ENCODE measurements at places on chromosomes 6 and 20.

GRCh38 chr6:117204903-117205302 is 60.5 kb upstream of the VGLL2 start:
- no peak for DNase-seq

DNA sequence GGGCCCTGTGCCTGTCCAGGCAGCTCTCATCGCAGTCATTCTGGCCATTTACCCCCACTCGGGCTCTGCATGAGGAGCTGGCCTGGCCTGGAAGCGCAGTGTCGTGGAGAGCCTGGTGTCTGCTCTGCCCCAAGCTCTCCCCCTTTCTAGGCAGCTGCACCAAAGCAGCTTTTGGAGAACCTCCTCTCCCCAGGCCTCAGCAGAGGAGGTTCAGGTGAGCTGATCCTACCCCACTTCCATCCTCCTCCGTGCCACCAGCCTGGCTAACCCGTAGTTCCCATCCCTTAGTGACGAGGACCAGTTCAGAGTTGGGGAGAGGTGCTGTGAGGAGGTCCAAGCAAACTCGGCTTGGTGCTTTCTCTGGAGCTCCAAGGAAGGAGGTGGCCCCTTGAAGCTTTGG is 30.5 kb upstream of the PHACTR3 start:
- DNase-seq, result no peak

GRCh38 chr6:79981652-79982051 is 22.8 kb upstream of the TTK start:
- no peak for DNase-seq

GRCh38 chr6:75819776-75820487 is 70.9 kb downstream of the MYO6 start:
- no peak for DNase-seq

- peak; percentile 36 for DNase-seq
Observed at GRCh38 chr20:14780508-14780907, 443.1 kb upstream of the FLRT3 start.

- no peak for DNase-seq
Observed at GRCh38 chr20:4787820-4788219, 66.1 kb downstream of the PRND start.

DNA sequence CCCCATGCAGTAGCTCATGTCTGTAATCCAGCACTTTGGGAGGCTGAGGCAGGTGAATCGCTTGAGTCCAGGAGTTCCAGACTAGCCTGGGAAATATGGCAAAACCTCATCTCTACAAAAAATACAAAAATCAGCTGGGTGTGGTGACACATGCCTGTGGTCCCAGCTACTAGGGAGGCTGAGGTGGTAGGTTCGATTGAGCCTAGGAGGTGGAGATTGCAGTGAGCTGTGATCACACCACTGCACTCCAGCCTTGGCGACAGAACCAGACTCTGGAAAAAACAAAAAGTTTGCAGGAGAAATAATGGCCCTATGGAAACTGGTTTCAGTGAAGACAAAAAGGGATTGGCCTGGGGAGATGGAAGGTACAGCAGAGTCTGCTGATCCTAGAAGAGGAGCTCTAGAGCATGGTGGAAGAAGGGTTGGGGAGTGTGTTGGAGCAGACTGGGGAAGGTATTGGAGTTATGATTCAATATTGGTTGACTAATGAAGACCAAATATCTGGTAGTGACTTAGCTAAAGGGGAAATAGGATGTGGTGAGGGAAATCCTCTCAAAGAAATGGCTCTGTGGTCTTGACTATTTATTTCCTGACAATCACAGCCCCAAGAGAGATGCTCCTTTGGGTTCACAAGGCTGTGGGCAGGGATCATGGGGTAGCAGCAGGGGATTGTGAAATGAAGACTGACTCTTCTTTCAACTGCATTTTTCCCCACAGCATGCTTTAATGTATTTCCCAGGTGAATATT is 281.9 kb downstream of the UTRN start:
- DNase-seq, result peak; percentile 63

GRCh38 chr20:63159826-63160640 is 55.9 kb downstream of the YTHDF1 start:
- DNase-seq, result no peak

DNA sequence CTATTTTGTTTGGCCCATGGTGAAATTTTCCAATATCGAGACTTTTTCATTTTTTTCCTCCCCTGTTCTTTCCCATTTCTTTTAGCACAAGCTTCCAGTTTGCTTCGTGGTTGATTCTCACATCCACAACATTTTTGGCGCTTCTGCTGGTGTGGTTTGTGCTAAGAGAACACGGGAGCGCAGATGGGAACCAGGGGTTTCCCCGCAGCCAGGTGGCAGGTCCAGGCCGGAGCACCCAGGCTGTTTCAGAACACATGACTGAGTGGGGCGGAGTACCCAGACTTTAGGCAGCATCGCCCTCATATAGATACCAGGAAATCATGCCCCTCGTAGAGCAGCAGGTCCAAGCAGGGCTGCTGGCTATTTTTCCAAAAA is 58.0 kb downstream of the SYTL3 start:
- DNase-seq, result no peak

GRCh38 chr20:35561268-35561667 is 19.4 kb downstream of the ERGIC3 start:
- peak; percentile 75 for DNase-seq

DNA sequence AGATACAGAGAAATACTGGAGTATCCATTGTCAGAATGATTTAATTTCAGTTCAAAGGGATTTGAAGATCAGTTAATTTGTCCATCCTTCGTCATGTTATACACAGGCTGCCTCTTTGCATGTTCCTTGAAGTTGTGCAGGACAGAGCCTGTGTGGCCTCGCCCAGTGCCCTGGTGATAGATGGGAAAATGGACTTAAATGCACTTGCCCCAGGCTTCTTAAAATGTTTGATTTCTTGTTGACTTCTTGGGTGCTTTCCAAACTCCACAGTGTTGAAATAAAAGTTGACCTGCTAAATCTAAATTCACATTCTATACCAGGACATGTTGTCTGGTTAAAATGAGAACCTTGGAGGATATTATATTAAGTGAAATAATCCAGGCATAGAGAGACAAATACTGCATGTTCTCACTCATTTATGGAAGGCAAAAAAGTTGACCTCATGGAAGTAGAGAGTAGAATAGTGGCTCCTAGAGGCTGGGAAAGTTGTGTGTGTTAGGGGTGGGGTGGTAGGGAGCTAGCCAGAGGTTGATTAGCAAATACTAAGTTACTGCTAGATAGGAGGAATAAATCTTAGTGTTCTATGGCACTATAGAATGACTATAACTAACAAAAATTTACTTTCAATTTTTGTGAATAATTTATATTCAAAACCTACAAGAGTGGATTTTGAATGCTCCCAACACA is 25.3 kb downstream of the MARCKS start:
- no peak for DNase-seq

DNA sequence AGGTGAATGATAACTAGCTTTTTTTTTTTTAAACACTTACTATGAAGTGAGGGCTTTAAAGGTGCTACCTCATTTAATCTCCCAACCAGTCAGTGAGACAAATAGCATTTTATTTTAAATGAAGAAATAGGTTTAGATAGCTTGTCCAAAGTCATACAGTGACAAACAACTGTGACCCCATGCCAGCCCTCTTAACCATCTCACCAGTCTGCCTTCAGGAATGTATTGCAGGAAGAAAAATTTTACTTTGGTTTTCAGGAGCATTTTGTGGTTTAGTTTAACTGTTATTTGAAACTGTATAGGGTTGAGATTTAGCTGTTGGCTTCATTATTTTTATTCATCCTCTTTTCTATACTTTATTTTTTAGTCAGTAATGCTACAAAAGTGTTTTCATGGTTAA is 18.6 kb downstream of the DSE start:
- DNase-seq, result peak; percentile 45

- no peak for DNase-seq
Observed at GRCh38 chr20:38624084-38624483, 22.5 kb downstream of the ARHGAP40 start.

GRCh38 chr6:4907602-4908001 is 96.2 kb downstream of the RPP40 start:
- DNase-seq, result no peak

GRCh38 chr6:1747531-1747930 is 137.8 kb downstream of the FOXC1 start:
- DNase-seq, result no peak

- peak; percentile 6 for DNase-seq
Observed at GRCh38 chr6:90123831-90124230, 172.8 kb downstream of the BACH2 start.

DNA sequence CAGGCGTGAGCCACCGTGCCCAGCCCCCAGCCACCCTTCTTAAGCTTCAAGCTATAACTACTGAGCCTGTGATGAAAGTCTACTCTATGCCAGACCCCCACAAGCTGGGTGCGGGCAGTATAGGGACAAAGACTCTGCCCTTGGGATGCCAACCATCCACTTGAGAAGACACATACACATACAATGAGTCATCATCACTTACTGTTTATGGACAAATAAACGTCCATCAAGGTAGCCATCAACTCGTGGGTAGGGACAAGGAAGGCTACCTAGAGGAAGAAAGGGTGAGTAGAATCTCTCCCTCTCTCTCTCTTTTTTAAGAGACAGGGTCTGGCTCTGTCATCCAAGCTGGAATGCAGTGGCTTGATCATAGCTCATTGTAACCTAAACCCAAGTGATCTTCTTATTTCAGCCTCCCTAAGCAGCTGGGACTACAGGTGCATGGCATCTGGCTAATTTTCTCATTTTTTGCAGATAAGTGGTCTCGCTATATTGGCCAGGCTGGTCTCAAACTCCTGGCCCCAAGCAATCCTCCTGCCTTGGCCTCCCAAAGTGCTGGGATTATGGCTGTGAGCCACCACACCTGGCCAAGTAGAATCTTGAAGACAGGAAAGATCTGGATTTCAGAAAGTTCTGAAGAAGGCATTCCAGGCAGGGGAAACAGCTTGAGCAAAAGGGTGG is 2.6 kb upstream of the TP53INP2 start:
- no peak for DNase-seq

DNA sequence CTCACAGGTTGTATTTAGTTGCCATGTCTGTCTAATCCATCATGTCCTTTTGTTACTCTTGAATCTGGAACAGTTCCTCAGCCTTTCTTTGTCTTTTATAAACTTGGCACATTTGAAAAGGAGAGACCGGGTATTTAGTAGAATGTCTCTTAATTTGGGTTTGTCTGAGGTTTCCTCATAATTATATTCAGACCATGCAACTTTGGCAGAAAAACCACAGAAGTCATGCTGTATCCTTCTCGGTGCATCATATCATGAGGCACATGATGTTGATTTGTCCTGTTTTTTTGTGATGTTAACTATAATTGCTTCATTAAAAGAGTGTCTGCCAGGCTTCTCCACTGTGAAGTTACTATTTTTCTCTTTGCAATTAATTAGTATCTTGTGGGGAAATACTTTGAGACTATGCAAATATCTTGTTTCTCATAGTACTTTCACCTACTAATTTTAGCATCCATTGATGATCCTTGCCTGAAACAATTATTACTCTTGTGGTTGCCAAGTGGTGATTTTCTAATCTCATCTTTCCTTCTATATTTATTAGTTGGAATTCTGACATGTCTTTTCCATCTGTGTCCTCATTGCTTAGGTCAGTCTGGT is 837.3 kb downstream of the DHX35 start:
- no peak for DNase-seq

DNA sequence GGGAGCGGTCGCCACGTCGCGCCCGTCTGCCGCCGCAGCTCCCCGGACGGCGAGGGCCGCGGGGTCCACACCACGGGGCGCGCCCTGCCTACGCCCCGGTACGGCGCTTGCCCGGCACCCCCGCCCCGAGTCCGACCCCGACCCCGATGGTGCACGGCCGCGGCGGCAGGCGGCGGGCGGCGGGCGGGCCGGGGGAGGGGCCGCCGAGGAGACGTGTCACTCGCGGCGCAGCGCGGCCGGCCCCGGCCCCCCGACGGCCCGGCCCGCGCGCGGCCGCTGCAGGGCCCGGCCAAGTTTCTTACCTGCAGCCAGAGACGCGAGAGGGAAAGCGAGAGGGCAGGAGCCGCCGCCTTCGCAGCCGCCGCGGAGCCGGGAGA is 328 bp downstream of the RRBP1 start:
- DNase-seq, result no peak

DNA sequence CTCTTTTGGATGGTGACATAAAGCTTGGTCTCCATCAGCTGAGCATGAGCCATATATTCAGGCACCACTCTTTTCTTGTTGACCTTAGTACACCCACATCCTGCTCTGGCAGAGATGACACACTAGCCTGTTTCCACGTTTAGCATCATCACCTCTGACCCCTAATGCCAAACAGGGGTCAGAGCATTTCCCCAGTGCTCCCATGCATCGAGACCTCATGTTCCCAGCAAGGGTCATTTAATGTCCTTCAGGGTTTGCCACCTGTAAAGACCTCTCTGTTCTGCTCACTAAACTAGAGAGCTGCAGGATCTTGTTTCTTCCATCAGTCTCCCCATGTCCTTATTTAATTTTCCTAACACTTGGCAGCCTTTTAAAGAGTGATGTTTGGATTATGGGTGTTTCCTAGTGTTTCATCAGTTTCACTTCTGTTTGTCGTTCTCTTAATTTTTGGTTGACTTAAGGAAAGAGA is 97.5 kb downstream of the AIG1 start:
- peak; percentile 63 for DNase-seq

- peak; percentile 49 for DNase-seq
Observed at GRCh38 chr6:139534472-139535115, 160.1 kb upstream of the CITED2 start.

- DNase-seq, result no peak
Observed at GRCh38 chr6:40855168-40855880, 183.7 kb downstream of the UNC5CL start.

DNA sequence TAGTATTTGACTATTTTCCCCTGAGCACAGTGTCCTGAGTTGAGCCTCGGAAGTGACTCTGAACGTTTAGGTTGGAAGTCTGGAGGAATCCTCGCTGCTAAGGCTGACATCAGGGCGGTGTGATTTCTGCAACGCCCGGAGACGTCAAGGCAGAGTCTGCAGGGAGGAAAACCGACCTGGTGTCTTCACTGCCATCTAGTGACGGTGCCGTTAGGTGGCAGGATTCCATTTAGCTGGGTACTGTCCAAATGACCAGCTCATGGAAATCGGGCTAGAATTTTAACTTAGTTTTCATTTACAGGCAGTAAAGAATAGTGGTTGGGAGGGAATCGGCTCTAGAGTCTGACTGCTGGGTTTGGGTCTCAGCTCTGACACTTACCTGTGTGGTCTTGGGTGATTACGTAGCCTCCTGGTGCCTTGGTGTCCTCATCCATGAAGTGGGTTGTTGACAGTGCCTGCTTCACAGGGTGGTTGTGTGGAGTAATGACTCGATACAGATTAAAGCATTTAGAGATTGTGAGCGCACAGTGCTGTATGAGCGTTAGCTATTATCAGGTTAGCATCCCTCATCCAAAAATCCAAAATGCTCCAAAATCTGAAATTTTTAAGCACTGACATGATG is 35.0 kb downstream of the FOXF2 start:
- DNase-seq, result peak; percentile 80

Measured in EH (cell line).